Progenitor cell of endocrine pancreas (in vitro differentiated cells): ENCODE measurements at places on chromosomes 5 and 9. TPM values are rescaled to one million over a fixed set of nuclear protein-coding genes. Genes with fewer than 3 reads are reported as not detected.
A peak's percentile ranks its signal among the peaks of the same experiment; 100 is the strongest.

GRCh38 chr5:72920690-72921502, 34.9 kb upstream of the FCHO2 start:
- no peak for DNase-seq

DNA sequence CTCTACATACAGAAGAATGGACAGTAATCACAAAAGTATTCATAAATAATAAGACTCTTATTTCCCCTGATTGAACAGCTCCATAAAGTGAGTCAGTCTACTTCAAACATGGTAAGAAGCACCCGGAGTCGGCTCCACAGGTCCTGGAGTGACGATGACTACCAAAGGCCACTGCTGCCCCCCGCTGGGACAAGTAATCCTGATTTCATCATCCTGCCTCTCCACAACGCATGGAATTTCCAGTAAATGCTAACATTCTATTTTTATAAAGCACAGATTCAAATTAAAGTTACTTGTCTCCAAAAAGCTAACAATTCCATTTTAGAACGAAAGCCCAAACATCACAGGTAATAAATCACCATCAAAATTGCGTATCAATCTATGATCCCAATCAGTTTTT, 16.2 kb downstream of the ATPSCKMT start:
- peak; percentile 36 for DNase-seq

DNA sequence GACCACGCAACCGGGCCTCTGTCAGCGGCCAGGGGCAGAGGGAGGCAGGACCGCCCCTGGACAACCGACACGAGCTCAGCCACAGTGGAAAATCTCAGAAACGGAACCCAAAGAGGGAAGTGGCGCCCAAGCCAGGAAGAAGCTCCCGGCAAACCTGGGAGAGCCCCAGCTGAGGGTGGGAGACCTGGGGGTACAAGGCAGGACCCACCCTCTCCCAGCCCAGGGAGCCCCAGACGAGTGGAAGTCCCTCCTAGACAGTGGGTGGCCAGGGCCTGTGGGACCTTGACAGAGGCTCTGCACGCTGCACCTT, 3.0 kb downstream of the SLC12A7 start:
- DNase-seq, result no peak

DNA sequence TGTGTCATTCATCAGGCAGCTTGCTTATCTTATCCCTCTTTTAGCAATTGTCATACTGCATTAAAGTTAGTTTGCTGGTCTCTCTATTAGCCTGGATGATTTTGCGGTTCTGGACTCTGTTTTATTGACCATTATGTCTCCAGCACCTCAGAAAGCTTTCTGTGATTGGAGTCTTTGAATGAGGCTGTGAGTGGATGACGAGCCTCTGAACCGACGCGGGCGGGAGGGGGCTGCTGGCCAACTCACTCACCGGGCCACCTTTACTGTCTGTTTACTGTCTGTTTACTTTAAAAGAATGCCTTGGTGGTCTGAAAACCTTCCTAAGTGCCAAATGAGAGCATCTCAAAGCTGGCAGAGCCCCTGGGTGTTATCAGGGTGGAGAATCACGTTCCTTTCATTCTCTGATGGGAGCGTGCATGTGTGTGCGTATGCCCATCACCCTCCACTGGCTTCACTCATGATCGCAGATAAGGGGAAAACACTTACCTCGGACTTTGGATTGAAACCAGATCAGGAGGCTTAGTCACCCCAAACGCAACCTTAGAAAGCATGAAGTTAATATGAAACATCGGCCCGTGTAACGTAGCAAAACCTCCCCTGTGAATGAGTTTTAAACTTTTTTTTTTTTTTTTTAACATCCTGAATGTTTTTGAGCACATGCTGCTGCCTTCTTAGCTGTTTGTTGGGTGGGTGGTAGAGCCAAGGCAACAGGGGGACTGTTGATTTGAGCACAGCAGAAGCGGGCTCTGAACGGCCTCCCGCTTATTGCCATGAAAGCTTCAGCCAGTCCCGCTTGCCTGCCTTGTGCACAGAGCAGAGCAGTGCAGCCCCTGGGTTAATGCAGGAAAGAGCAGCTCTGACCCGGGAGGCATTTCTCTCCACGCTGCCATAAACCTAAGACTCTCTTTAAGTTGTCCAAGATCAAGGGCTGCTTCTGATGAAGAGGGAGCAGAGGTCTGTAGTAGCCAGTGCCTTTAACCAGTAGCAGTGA, 173.6 kb downstream of the GADD45G start:
- DNase-seq, result no peak

- no peak for DNase-seq
These were observed 318.6 kb downstream of the CSNK1G3 start for GRCh38 chr5:123830575-123830974.

DNA sequence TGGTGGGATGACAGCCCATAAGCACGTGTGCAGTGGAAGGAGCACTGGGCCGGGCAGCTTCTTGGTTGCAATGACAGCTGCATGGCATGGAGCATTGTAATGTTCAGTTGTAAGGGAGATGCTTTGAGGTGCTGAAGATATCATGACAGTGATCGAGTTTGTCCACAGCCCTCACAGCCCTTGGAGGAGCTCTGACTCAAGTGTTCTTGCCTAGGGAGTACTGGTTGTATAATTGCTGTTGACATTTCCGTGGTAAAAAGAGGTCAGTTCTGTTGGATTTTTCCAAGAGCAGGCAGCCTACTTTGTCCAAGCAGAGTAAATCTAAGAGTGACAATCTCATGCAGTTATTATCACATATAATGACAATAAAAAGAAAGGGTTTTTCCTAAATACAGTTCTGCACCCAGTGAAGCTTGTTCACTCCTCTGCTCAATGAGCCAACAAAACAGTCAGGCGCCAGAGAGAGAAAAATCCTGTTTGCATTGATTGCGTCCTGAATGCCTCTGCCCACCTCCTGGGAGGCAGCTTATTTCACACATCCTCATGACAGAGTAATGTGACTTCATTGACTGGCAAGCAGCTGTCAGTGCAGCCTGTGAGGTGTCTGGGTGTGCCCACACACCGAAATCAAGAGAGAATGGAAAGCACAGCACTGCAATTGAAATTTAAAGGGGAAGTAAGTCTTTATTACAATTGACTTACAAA, 248.0 kb downstream of the NTRK2 start:
- DNase-seq, result no peak

- no peak for DNase-seq
These were observed 86.2 kb downstream of the LURAP1L start for GRCh38 chr9:12860998-12861397.

PLEKHG4B gene
- 56.8 and 59.5 TPM in 2 replicates for total RNA-seq

ARL14EPL gene
- not detected in 2 replicates for total RNA-seq

DNA sequence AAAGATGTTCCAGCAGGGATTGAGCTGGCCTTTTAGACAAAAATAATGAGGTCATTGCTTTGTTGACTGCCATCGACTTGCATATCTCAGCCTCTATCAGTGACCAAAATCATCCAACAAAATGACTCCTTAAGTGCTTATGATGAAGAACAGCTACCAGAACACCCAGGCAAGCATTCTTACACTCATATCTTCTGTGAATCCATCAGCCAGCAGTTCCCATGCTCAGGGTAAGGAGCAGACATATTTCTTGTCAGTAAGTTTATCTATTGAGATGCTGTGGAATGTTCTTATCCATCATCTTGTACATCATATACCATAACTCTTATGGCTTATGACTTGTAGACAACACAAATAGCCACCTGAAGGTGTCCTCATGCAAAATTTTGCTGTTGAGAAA, 20.2 kb upstream of the SPDL1 start:
- no peak for DNase-seq

SAXO1 gene
- 0.22 TPM in 1 of 2 replicates, not detected in the other for total RNA-seq

TLR4 gene
- not detected in 2 replicates for total RNA-seq

DNA sequence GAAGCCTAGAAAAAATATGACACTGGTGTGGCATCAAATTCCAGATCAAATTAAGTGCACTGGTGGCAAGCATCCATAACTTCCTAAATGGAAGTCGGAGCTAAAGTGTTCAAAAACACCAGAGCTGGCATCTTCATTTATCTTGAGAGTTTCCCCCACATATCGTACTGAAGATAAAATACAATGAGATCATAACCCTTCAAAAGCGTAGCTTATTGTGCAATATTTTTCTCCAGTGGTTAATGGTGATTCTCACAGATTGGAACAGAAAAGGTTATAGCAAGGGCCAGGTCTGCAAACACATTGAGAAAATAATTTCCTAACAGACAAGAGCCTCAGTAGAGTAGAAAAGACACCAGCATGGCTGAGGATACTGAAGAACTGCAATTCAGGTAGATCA, 147.6 kb downstream of the SEMA5A start:
- no peak for DNase-seq

FRMPD1 gene
- 0.31 and 0.44 TPM in 2 replicates for total RNA-seq

GRCh38 chr9:18748251-18748701, 274.3 kb downstream of the ADAMTSL1 start:
- no peak for DNase-seq

GRCh38 chr5:144370273-144370672, 199.6 kb downstream of the KCTD16 start:
- no peak for DNase-seq

POLE3 gene
- total RNA-seq, result 36.6 and 40.5 TPM in 2 replicates

GRCh38 chr5:171424726-171425125, 5.3 kb downstream of the FGF18 start:
- no peak for DNase-seq

GRCh38 chr9:31542384-31543055, 841.9 kb upstream of the ACO1 start:
- no peak for DNase-seq

GRCh38 chr9:5999443-6000101, 15.9 kb downstream of the RANBP6 start:
- no peak for DNase-seq

- no peak for DNase-seq
These were observed 121.4 kb downstream of the GNAQ start for GRCh38 chr9:77910194-77910621.

N4BP3 gene
- 1.9 and 2.4 TPM in 2 replicates for total RNA-seq
